ENCODE measurements at places on chromosomes 7 and 10.

DNA sequence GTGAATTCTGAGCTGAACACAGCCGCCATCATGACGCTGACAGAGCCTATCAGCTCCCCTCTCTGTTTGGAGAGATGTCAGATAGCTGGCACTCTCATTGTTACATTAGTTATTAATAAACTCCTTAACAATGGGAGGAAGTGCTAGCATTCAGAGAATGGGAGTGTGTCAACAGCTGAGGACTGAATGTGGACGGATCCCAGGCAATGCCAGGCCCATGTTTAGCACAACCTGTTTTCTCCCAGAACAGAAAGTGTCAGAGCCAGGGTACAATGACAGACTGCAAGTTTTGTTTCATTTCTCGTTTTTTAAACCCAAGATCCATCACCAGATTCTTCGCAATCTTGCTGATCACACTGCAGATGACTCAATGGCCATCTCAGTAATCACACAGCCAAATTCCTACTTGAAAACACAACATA is 99.6 kb downstream of the PRPF18 start:
- DNase-seq: peak; percentile 69

GRCh38 chr10:82497439-82497838 is 622.4 kb downstream of the NRG3 start:
- DNase-seq: no peak

DNA sequence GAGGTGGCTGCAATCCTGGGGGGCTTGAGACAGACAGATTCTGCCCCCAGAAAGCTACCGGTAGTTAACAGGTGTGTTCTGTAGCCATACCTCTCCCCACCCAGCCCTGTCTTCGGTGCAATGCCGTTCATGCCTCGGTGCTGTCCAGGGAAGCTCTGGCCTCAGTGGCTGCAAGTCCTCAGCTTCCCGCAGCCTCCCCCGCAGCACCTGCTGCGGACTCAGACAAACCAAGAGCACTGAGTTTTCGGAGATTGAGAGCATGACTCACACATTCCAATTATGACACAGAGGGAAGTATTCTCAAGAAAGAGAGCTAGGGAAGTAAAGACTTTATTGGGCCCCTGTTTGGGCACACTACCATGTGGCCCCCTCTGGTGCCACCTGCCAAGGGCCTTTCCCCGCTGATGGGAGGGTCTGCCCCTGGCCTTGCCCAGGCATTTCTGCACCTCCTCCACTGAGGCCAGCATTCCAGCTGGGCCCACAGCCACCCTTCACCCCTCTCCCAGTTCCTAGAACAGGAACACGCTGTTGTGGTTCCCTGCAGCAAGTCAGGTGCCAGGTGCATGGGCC is 30.2 kb upstream of the EZH2 start:
- DNase-seq: no peak

GRCh38 chr7:137402536-137403352 is 59.2 kb upstream of the PTN start:
- no peak for DNase-seq

DNA sequence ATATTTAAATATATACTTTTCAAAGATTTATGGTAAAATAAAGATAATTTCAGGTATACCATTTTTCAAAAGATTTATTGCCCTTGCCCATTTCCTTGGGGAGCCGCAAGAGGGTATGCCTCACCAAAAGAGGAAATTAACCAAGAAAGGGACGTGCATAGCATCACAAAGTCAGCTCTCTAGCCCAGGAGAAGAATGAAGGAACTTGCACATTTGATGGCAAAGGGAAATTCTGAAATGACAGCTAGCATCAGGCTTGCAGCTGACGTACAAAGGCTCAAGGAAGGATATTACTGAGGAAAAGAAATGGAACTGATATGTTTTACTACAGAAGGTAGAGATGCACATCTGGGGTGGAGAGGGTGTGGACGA is 93.6 kb upstream of the RSU1 start:
- DNase-seq: no peak

DNA sequence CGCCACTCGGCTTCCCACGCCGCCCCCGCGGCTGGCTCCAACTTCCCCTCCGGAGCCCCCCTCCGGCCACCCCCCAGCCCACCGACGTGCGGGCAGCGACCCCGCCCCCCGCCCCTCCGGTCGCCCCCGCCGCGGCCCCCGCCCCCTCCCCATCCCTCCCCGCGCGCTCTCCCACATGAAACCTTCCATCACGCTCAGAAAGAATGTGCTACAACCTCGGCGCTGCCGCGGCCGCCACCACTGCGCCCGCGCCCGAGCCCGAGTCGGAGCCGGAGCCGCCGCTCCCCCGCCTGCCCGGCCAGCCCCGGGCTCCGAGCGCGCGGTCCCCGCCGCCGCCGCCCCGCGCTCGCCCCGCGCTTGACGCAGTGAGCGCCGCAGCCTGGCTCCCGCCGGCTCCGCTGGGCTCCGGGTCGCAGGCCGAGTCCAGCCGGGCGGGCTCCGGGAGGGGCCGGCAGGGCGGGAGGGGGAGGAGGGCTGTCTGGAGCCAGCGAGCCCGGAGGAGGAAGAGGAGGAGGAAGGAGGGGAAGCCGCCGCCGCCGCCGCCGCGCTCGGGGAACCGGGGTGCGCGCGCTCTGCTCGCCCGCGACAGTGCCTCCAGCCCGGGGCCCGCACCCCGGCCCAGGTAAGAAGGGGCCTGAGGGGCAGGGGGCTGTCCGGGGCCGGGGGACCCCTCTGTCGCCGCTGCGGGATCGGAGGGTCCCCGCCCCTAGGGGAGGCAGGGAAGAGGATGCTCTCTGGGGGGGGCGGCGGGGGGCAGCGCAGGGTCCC is 4.3 kb upstream of the ELFN1 start:
- DNase-seq: no peak

DNA sequence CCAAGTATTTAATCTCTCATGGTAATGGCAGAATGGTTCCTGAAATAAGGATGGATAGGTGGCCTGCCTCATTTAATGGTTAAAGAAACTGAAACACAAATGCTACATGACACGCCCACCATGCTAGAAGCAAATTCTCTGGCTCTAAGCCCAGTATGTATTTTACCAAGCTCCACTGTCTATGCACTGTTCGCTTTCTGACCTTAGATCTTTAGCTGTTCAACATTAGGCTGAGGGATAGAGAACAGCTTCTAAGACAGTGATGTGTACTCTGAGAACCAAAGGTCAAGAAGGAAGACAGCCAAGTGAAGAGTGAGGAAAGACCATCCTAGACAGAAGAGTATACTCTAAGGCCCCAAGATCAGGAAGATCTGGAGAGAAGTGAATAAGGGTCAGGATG is 26.6 kb downstream of the FAM3C start:
- DNase-seq: no peak

DNA sequence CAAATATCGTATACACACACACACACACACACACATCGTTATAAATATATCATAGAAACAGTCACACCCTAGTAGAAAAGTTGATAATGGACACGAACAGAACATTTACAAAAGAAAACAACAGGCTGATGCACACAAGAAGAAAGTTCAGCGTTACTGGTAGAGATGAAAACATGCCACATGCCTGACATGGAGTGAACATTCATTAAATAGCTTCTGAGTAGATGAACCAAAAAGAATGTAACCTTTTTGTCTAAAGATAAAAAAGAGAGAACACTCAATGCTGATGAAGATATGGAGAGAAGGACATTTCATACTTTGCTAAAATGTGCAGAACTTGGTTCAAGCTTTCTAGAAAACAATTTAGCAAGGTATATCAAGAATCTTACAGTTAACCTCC is 173.4 kb upstream of the KLF14 start:
- no peak for DNase-seq

DNA sequence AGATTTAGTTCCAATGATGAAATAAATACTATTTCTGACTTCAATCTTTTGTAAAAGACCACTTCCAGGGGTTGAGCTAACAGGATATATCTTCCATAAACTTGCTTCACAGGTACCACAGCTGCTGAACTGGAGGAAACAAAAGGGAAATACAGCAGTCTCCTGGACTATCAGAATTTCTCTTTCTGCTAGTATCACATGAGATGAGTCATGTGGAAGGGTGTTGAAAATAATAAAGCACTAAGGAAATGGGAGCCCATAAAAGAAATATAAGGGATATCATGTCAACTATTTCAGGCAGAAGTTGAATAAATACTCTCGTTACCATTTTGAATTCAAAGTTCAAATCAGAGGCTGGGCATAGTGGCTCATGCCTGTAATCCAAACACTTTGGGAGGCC is 250.3 kb upstream of the NFE2L3 start:
- no peak for DNase-seq

DNA sequence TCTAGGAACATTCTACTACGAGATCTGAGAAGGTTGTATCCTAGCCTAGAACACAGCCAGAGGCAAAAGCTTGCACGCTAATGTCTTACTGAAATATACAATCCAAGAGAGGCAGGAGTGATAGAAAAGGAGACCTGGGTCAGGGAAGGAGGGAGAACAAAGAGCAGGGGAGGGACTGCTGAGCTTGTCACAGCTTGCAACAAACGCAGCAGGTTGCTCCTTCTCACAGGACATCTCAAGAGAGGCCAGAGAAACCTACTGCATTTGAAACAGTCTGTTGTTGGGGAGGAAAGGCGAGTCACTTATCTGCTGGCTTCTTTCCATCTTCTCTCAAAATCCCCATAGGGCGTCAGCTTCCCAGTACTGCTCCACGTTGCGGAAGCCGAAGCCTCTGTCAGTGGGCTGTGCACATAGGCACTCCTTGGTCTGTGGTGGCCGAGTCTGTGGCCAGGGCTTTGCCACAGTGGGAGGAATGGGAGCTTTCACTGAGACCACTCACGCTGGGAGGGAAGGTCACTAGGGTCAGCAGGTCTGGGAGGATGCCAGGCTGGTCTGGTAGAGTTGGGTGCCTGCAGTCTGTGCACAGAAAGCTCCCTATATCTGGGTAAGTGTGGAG is 25.8 kb upstream of the GPNMB start:
- DNase-seq: no peak

- no peak for DNase-seq
These were observed 5.1 kb upstream of the PMPCB start for GRCh38 chr7:103292122-103292521.

DNA sequence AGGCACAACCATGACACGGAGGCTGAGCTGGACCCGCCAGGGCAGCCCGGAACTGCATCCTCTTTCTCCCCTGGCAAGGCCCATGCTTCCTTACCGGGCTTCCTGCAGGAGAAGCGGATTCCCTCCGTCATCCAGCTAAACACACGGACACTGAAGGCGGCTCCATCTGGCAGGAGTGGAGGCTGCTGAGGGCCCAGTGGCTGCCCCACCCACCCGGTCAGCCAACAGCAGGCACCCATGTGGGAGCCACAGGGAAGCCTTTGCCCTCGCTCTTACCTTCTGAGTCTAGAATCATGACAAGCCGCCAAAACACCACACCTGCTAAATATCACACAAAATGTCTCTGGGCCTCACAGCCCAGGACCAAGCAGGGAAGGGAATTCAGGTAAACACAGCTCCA is 321.6 kb upstream of the RNF32 start:
- no peak for DNase-seq

GRCh38 chr10:84665883-84666463 is 337.6 kb downstream of the CCSER2 start:
- no peak for DNase-seq

- DNase-seq: no peak
These were observed 50.2 kb upstream of the PIK3CG start for GRCh38 chr7:106814887-106815286.

DNA sequence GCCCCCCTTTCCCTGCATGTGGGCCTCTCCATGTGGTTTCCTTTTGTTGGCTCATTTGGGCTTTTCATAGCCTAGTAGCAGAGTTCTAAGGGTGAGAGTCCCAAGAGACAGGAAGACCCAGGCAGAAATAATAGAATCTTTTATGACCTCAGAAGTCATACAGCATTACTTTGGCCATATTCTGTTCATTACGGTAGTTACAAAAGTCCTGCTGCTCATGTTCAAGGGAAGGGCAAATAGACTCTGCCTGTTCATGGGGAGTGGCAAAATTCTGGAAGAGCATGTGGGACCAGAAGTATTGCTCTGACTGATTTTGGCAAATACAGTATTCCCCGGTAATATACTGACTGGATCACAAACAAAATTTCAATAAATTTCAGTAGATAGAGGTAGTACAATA is 910.3 kb downstream of the LRMDA start:
- DNase-seq: no peak

- DNase-seq: no peak
These were observed 229.4 kb downstream of the LRMDA start for GRCh38 chr10:75660823-75661222.

DNA sequence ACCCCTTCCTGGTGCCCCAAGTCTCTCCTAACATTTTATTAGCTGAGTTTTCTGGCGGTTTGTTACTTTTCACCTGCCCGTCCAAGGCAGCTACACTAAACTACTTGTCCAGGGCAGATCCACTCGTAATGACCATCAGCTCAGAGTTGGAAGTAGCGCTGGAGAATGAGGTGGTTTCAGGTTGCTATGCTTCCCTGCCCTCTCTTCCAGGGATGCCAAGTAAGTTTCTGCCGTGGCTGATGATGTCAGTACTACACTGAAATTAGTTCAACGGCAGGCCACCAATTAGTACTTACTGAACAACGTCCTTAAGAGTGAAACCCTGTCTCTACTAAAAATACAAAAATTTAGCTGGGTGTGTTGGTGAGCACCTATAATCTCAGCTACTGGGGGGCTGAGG is 55.2 kb downstream of the DIP2C start:
- DNase-seq: no peak

DNA sequence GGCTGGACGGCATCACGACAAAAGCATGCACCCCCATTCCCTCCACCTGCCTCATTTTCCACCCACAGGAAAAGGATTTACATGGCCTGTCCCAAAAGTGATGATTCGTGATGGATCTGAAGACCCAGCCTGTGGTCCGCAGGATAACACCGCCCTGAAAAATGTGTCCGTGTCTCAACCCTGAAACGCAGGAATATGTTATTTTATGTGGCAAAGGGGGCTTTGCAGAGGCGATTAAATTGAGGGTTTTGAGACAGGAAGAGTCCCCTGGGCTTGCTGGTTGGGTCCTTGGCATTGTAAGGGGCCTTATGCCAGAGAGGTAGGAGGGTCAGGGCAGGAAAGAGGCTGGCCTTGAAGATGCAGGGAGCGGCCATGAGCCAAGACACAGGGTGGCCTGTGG is 80.2 kb upstream of the PPP2R2D start:
- no peak for DNase-seq

GRCh38 chr7:132343199-132343598 is 233.1 kb downstream of the PLXNA4 start:
- no peak for DNase-seq

DNA sequence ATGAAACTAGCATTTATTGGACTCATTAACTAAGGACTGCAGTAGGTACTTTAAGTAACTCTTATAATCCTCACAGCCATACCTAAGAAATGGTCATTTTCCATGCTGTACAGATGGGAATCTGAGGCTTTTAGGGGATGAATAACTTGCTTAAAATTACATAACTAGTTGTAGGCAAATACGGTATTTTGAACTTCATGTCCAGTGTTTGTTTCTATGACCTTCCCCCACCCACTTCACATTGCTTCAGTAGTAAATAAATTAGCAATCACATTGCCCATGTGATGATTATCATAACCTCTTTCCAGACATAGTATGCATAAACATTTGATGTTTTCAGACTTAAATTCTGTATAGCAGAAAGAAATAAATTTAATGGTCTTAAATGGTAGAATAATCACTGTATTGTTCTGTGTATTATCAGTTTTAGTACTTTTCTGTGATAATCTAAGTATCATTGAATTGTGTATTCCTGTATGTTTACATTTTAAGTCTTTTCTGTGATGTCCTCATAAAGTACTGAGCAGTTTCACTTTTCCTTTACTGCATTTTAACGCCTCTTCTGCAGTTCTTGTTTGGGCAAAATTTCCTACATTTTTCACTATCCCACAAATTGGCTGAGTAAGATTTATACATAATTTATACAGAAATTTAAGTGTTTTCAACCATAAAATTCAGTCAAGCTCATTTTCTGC is 48.3 kb downstream of the ANKIB1 start:
- no peak for DNase-seq

- no peak for DNase-seq
These were observed 195.0 kb upstream of the PLXNA4 start for GRCh38 chr7:132771301-132771730.
